ENCODE measurements at places on chromosomes 6 and 20. TPM values are rescaled to one million over a fixed set of nuclear protein-coding genes. Genes with fewer than 3 reads are reported as not detected.

The DACT2 gene
- 1.8 TPM for total RNA-seq

The ARMC12 gene
- total RNA-seq, result 0.64 TPM

The BPIFB1 gene
- total RNA-seq, result not detected

The ZBTB24 gene
- 18.9 TPM for total RNA-seq

The TSPO2 gene
- total RNA-seq, result not detected

The ASIP gene
- total RNA-seq, result not detected

The GABRR1 gene
- total RNA-seq, result not detected

The HRH3 gene
- total RNA-seq, result not detected

The EYS gene
- not detected for total RNA-seq

The BMP7 gene
- total RNA-seq, result 0.07 TPM

The SLC22A23 gene
- 0.12 TPM for total RNA-seq

The CLDN20 gene
- 0.21 TPM for total RNA-seq

The TFAP2D gene
- not detected for total RNA-seq

The SLC17A9 gene
- total RNA-seq, result 14.0 TPM

The HLA-DMB gene
- total RNA-seq, result 0.75 TPM
